ENCODE measurements at places on chromosomes 11 and 22. TPM values are rescaled to one million over a fixed set of nuclear protein-coding genes. Genes with fewer than 3 reads are reported as not detected.

GRCh38 chr22:39493759-39494158 lies 8.3 kb upstream of the MIEF1 start:
- no peak for DNase-seq

- no peak for DNase-seq
Observed at GRCh38 chr22:37146507-37147180, 3.1 kb downstream of the IL2RB start.

GRCh38 chr11:77800449-77800848 lies 20.1 kb downstream of the RSF1 start:
- no peak for DNase-seq

Gene POU2AF2
- total RNA-seq, result not detected

Gene LMNTD2
- total RNA-seq, result 1.1 TPM

Gene NXPE1
- not detected for total RNA-seq

GRCh38 chr22:46077669-46078099 lies 72.6 kb upstream of the PPARA start:
- DNase-seq, result no peak

DNA sequence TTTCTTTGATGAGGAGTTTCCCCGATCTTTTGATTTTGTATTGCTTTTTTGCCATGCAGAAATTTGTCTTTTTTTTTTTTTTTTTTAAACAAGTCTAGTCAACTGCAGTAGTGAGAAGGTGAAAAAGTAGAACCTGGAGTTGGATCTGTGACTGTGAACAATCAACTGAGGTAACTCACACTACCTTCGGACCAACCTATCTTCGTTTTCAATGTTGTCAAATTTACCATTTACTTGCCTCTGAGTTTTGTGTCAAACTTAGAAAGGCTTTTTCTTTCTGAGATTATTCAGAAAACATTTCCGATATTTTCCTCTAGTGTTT lies 20.5 kb downstream of the KLHL22 start:
- no peak for DNase-seq

Gene CFAP300
- 15.2 TPM for total RNA-seq

- no peak for DNase-seq
Observed at GRCh38 chr22:37981282-37982011, 2.9 kb downstream of the SOX10 start.

Gene PRODH
- total RNA-seq, result 18.8 TPM

Gene SLC22A9
- total RNA-seq, result not detected

GRCh38 chr22:38350444-38351359 lies 33.5 kb upstream of the CSNK1E start:
- DNase-seq, result no peak

- no peak for DNase-seq
Observed at GRCh38 chr11:119918347-119918746, 189.3 kb upstream of the NECTIN1 start.

Gene HIC2
- total RNA-seq, result 30.2 TPM

GRCh38 chr11:122673701-122674100 lies 18.2 kb downstream of the UBASH3B start:
- DNase-seq, result no peak

- DNase-seq, result no peak
Observed at GRCh38 chr11:110654456-110654855, 57.8 kb downstream of the ARHGAP20 start.

GRCh38 chr22:45917146-45917545 lies 59.8 kb downstream of the WNT7B start:
- no peak for DNase-seq

DNA sequence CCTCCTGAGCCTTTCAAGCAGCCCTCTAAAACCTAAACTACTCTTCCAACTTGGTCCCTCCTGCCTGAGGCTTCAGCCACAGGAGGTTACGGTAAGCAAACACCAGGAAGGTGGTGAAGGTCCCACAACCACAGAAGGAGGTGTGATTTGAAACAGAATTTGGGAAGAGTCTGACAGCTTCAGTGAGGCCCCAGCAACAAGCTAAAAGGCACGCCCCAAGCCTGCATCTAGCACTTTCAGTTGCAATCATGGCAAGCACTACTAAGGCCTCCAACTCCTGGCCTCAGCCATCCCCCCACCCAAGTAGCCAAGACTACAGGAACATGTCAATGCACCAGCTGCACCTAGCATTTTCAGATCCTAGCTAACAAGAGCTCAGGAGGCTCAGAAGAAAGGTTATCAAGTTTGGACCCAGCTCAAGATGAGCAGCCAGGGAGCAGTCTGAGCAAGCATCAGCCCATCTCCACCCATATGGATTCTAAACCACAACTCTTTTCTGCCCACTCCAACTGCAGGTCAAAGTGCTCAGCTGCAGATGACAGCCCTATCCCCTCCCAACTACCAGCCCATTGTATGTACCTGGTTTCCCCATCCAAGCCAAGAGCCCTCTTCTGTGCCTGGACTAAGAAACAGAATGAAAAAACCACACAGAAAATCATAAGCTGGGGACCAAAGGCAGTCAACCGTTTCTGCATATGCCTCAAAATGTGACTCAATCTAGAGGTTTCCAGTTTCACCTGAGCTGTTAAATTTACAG lies 10.4 kb upstream of the AHNAK start:
- no peak for DNase-seq

Gene SYTL2
- 34.1 TPM for total RNA-seq

GRCh38 chr11:70476669-70477068 lies 78.3 kb downstream of the CTTN start:
- DNase-seq, result no peak

DNA sequence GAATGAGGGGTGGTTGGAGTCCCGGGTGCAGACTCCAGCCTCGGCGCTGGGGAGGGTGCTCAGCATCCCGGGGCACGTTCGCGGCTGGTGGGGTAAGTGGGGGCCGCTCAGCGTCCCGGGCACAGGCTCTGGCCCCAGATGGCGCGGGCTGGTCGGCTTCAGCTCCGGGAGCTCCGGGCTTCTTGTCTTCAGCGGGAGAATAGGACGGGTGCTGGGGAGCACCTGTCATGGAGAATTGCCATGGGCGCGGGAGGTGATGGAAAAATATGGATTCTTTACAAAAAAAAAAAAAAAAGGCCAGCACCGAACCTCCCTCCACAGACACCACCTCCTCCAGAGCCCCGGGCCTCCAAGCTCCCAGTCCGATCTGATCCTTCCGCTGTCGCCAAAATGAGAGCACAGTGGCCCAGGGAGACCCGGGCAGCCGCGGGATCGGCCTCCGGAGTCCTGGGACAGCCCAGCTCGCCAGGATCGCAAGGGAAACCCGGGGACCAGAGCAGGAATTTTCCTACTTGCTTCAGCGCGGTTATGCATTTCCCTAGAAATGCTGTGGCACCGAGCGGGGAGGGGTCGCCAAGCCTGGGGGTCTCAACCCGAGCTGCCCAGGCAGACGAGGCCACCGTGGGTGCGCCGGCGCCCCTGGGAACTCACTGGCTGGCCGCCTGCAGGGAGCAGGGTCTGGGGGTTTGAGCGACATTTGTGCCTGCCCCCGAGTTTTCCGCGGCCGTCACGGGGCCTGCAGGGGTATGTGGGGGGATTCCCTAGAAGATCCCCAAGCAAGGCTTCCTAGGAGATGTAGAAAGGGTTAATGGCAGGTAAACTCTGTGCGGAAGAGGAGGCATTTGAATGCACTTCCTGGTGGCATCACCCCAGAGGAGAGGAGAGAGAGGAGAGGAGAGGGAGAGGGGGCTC lies 1336.9 kb downstream of the BRD1 start:
- DNase-seq, result peak; percentile 36

Gene OR51E2
- total RNA-seq, result not detected

GRCh38 chr11:109853156-109853776 lies 239.9 kb upstream of the ZC3H12C start:
- peak; percentile 43 for DNase-seq

Gene MS4A6A
- not detected for total RNA-seq

DNA sequence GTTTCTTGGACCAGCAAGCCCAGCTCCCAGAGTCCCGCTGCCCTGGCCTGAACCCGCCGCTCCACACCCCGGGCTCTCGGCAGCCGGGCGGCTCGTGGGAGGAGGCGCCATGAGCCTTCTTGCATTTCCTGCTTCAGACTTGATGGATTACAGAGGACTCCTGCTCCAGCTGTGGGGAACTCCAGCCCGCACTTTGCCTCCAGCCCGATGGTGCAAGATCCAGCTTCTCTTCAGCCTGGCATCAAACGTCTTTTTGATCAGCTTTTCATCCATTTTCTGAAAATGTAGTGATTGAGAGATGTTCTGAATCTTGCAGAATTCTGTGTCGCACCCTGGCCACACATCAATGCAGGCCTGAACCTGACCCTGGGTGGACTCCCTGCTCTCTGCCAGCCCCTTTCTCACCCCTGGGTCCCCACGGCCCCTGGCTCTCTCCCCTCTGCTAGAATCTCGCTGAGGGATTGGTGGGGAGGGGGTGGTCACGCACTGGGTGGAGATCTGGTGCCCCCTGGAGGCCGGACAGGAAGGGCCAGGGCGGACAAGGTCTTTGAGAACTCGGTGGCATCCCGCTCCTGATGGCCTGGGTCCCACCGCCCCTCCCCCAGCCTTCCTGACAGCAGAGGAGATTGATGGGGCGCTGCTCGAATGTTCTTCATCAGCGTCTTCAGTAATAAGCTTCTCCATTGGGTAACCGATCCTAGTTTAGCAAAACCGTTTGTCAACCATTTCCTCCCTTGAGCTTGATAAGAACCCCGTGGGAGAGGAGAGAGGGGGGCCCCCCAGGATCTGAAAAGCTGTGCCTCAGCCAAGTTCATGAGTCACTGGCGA lies 12.1 kb upstream of the NFAM1 start:
- DNase-seq, result peak; percentile 91

Gene TRIM51
- total RNA-seq, result not detected

- DNase-seq, result no peak
Observed at GRCh38 chr22:38219632-38220031, 17.8 kb downstream of the MAFF start.

- DNase-seq, result no peak
Observed at GRCh38 chr11:128487978-128488377, 99.4 kb downstream of the ETS1 start.

GRCh38 chr11:120343429-120343828 lies 7.2 kb downstream of the ARHGEF12 start:
- DNase-seq, result no peak

DNA sequence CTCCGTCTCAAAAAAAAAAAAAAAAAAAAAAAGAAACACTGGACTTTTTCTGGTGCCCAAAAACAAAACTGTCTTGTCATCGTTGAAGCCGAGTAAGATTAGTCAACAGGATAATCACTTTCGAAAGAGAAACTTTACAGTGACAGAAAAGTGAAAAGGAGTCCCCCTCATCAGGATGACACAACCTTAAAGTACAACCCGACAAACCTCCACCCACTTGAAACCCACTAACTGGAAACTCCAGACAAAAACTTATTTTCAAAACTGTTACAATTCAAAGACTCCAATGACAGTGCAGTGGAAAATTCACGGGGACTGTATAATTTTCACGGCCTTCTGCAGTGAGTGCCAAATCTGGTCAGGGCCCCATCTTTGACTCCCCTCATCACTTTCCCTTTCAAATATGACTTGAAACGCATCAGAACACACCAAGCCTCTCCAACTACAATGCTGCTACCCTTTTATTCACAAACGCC lies 1.3 kb downstream of the DENND5A start:
- no peak for DNase-seq

- DNase-seq, result no peak
Observed at GRCh38 chr11:133559833-133560471, 27.7 kb upstream of the OPCML start.

- no peak for DNase-seq
Observed at GRCh38 chr11:63719987-63720386, 38.7 kb downstream of the RTN3 start.
